ENCODE measurements at places on chromosomes 5 and 9.

DNA sequence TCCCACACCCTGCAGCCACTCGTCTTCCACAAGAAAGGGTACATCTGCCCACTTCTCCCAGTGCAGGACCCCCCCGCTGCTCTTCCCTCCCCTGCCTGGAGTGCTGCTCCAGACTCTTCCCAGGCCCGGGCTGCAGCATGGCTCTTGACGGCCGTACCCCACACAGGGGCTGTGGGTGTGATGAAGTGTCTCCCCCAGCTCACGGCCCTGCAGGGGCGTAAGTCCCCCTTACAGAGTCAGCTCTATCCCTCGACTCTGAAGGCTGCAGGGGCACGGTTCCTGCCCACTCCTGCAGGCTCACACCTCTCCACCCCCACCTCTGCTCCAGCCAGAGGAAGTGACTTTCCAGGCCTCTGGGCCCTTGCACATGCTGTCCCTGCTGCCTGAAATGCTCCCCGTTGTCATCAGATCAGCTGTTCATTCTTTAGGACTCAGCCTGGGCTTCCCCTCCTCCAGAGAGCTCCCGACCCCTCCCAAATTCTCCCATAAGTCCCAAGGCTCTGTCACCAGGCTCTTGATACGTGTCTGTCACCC, 180.6 kb upstream of the IER5L start:
- no peak for DNase-seq

DNA sequence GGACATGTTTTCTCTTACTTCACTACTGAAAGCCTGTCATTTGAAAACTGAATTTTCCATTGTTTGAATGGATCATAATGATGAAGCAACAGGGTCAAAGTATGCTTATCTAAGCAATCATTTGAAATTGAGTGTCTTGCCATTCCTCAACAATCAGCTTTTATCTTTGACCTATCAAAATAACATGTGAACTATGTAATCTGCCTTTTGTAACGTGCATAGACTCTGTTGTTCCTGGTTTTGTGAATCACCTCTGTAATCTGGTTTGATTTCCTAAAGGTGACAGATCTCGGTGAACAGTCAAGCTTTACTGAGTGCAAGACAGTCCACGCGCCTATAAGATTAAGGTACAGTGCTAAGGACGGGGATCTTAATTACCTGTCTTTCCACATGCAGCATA, 3.3 kb downstream of the MEF2C start:
- DNase-seq = no peak

DNA sequence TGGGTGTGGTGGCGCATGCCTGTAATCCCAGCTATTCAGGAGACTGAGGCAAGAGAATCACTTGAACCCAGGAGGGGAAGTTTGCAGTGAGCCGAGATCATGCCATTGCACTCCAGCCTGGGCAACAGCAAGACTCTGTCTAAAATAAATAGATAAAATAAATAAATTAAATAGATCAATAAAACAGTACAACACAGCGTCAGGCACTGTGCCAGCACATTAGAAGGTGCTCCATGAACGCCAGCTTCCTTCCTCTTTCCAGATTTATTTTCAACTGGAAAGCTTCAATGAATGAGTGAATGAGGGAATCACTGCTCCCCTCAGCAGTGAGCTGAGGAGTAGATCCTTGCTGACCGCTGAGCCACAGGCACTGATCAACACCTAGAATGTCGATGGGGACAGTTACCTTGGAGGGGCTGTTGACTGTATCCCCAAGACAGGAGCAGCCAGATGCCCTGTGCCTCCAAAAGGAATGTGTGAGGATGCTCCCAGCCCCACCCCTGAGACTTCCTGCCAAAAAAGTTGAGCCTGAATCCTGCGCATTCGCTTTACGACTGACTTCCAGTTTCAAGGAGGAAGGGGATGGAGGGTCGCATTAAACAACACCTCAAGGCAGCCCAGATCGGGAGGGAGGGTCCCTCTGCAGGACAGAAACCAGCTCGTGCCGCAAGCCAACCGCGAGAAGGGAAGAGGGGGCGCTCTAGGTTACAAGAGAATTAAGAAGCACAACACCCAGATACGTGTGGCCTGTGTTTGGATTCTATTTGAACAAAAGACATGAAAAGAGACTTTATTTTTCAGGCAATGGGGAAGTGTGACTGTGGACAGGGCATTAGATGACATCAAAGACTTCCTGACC, 54.0 kb upstream of the CNOT6 start:
- DNase-seq = no peak

GRCh38 chr5:80916676-80917075, 43.5 kb upstream of the RASGRF2 start:
- DNase-seq = no peak

GRCh38 chr5:124333298-124333979, 413.0 kb downstream of the ZNF608 start:
- no peak for DNase-seq

Measured in activated CD8-positive, alpha-beta memory T cell treated with anti-CD3 and anti-CD28 coated beads for 24 hours (primary cell).